Left lung (tissue), 14 donors: ENCODE measurements at places on chromosomes 1 and 21. TPM values are rescaled to one million over a fixed set of nuclear protein-coding genes. Genes with fewer than 3 reads are reported as not detected.

DNA sequence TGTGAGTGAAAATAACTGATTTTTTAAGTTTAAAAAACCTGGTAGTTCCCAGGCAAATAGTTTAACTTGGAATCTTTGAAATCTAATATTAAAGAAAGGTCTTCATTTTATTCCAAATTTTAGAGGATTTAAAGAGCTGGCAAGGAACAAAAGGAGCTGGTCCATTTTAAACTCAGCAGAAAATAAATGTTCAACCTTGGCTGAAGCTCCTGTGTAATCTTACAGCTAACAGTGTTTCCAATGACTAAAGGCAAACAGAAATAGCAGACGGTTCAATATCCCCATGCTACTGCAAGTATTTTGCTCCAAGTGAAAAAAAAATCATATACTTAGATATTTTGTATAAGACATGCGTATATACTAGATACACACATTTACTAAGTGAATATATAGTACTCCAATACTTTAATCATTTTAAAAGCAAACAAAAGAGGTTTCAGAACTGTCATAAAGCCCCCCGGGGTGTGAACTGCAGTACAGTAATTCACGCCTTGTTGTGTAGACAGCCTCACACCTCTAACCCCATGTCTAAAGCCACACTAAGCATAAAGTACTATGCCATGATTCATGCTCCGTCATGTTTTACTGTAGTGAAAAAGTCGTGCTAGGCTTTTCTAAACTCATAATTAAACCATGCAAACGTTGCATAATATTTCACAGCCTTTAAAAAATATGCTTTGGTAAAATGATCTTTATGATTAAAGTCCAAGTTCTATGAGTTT, 132.2 kb downstream of the CLIC6 start:
- DNase-seq = no peak

GRCh38 chr1:40687661-40688060, 3.8 kb upstream of the NFYC start:
- DNase-seq = no peak

GRCh38 chr1:6313393-6314200, 52.7 kb upstream of the GPR153 start:
- DNase-seq = no peak

IFI16 gene
- polyA plus RNA-seq = 124 TPM

- no peak for DNase-seq
Observed at GRCh38 chr21:43626390-43626789, 32.9 kb downstream of the HSF2BP start.

- DNase-seq = no peak
Observed at GRCh38 chr1:230010603-230011332, 56.3 kb upstream of the GALNT2 start.

PADI1 gene
- not detected for polyA plus RNA-seq

DNA sequence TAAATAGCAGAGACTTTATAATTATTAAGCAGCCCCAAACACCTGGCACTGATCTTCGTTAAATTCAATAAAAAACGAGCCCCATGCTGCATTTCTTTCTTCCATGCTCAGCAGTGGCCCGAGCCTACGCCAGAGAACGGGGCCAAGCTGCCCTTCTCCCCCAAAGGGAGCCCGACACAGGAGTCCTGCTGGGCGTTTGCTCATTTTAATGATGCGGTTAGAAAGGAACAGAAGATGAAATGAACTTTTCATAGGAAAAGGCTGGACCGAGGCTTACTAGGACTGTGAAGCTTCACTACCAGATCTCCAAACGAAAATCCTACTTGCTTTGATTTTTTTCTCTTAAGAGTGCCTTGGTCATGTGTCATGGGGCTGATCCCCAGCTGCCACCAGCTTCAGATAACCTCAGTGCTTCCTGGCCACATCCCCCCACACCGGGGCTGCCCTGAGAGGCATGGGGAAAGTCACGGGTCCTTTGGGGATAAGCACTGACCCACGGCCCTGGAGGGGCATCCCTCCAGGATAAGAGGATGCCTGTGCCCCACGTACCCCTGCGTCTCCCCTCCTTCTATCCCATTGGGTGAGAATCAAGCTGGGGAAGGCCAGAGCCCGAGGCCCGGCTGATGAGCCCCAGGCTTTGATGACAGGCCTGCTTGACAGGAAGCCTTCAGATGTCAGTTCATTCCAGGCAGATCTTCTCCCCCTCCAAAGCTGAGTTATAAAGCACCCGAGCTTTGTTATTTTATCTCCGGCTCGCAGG, 34.2 kb downstream of the PGBD5 start:
- DNase-seq = no peak

- no peak for DNase-seq
Observed at GRCh38 chr21:32389337-32390015, 3.3 kb downstream of the URB1 start.

DNA sequence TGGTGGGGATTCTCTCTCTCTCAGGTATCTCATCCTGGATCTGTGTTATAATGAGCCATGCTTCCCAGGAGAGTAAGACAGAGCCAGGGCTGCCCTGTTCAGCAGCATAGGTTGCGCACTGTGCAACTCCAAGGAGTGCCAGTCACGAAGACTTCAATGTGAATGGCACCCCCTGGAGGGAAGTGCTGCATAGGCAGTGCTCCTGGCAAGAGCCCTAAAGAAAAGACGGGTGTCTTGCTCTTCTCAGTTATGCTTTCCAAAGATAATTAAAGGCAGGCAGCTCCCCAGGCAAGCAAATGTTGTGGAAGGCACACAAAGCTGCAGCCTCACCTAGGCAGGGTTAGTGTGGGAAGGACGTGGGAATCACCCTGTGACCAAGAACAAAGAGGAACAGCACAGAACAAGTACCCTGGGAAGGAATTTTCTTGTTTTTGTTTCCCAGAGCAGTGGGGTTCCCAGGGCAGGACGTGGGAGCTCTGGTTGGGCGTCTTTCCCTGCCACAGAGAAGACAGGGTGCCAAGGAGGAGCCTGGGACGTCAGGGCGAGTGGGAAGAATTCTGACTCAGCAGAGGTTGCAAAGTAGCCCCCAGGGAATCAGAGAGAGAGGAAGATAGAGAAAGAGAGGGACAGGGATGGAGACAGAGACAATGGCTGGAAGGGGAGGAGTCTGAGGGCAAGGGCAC, 120.9 kb downstream of the KCNN3 start:
- no peak for DNase-seq

- DNase-seq = no peak
Observed at GRCh38 chr1:150006881-150007421, 3.6 kb downstream of the OTUD7B start.

DNA sequence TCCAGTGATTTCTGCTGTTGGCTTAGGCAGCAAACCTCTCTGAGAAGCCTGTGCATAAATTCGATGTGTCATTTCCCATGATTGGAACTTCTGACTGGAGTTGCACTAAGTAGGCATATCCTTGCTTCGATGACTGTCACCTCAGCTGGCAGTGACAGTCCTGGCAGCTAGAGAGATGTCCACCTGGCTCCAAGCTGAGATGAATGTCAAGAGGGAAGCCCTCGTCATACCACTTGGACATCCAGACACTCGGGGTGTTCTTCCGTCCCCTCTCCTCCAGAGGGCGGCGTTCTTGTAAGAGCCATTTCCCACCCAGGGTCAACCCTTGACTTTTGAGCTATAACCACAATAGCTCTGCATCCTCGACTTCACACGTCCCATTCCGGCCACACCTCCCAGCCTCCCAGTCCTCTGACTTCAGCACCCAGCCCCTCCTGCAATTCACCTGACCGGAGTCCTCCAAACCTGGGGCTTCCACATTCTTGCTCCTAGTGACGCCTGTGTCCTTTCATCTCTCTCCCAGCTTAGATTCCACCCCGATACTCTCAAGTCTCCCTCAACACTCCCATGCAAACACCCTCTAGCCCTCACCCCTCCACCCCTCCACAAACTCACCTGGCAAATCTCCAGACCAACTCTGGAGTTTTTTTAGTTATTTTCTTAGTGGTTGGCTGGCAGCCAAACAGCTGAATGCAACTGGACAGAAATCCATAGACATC, 17.3 kb downstream of the CA6 start:
- peak; percentile 82 for DNase-seq

DNA sequence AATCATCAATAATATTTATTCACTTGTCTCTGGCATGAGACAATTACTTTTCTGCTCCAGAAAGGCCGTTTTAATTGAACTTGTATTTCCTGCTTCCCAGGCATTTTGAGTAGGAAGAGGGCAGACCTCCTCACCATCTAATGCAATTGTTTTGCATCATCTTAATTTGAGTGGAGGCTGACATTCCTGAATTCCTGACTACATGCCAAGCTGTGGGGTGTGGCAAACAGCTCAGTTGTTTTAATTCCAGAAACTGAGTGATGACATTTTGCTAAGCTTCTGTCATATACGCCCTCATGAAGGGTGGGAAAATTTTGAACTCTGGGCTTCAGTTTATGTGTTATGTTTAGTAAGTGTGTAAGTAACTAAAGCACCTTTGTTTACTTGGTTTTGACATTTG, 125.4 kb upstream of the USP25 start:
- no peak for DNase-seq

SNIP1 gene
- polyA plus RNA-seq = 17.3 TPM

- no peak for DNase-seq
Observed at GRCh38 chr1:231676487-231676886, 49.9 kb downstream of the DISC1 start.

ETV3 gene
- 25.9 TPM for polyA plus RNA-seq

- no peak for DNase-seq
Observed at GRCh38 chr1:246482805-246483568, 24.1 kb downstream of the SMYD3 start.

DNA sequence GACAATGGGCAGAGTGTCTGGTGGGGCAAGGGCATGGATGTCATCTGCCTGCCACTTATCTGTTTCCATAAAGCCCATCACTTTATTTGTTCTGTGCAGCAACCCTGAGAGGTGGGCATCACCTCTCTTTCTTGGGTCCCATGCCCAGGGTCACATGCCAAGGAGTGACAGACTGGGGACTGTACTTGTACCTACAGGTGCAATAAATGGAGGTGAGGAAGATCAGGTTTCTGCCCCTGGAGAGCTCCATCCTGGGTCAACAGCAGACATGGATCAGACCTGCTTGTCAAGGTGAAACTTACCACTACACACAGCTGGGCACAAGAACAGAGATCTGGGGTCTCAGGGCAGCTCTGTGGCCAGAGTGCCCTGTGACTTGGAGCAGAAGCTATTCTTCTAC, 18.4 kb upstream of the PRDM16 start:
- no peak for DNase-seq

- no peak for DNase-seq
Observed at GRCh38 chr1:51907079-51907702, 28.7 kb upstream of the NRDC start.

LRRIQ3 gene
- polyA plus RNA-seq = 2.4 TPM

RRP1 gene
- 26.8 TPM for polyA plus RNA-seq

GSTM4 gene
- 30.5 TPM for polyA plus RNA-seq

DNA sequence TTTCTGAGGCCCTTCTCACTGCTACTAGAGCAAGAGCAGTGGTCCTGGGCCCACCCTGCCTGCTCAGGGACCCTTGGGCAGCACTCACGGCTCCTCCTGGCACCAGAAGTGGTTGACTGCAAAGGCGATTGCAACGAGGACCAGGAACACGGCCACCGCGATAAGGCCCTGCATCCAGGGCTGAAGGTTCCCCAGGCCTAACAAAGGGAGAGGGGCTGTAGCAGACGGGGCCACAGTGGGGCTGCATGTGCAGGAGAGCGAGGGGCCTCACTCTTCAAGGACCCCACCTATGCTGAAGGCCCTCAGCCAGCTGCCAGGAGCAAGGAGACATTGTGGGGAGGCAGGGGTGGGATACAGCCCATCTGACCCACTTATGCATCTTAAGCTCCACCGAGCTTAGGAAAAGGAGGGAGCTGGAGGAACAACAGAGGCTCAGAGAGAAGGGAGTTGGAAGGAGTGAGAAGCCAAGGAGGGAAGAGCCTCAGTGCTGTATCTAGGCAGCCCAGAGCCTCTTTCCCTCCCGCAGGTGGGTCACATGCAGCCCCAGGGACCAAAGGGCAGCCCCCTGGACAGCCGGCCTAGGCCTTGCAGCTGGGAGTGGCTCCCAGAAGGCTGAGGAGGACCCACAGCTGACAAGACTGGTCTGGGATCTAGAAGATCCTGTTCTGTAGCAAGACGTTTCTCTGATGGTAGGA, 2.5 kb downstream of the PDZK1IP1 start:
- DNase-seq = no peak

DNA sequence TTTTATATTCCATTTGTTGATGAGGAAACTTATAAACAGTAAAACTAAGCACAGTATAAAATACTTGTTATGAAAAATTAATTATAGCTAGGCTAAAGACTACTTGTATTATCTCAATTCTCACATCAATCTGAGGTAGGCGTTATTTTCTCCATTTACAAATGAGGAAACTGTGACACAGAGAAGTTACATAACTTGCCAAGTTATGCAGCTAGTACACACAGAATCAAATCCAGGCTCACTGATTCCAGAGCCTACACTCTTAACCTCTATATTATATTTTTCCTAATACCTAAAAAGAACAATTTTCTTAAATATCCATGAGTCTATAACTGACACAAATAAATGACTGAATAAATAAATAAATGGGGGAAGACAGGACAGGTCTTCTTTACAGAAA, 11.2 kb upstream of the VPS45 start:
- DNase-seq = no peak

KCNT2 gene
- 5.5 TPM for polyA plus RNA-seq

DNA sequence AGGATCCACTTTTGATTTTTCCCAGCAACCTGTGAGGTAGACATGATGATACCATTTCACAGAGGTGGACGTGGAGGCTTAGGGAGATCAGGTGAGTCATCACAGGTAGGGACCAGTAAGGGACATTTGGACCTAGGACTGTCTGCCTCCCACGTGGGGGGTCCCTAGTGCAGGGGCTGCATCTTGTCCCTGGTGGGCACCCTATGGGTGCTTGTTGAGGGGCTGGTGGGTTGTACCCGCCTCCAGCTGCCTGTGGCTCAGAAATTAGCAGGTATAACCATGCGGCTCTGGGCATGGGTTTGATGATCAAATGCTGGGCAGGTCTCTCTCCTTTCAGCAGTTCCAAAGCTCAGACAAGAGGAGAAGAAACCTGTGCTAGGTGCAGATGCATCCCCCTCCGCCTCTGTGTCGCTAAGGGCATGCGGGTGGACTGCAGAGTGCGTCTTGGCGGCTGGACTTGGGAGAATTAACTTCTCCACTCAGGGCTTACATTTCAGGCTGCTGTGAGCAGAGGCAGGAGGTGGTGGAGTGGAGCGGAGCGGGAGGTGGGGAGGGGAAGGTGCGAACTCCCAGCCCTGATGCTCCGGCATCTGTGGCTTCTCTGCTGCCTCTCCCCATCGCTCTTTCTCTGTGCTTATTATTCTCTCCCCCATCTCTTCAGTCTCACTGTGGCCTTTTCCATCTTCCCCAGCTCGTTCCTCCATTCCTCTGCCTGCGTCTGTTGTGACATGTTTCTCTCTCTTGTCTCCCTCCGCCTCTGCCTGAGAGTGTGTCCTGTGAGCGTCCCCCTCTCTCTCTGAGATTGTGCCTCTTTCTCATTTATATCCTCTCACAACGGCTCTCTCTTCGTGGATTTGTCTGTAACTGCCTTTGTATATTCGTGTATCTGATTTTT, 146.8 kb downstream of the PTPRU start:
- no peak for DNase-seq

- no peak for DNase-seq
Observed at GRCh38 chr1:53594391-53595180, 135.4 kb downstream of the DMRTB1 start.

- DNase-seq = peak; percentile 78
Observed at GRCh38 chr1:204294357-204294756, 65.4 kb downstream of the PLEKHA6 start.
